ENCODE measurements at places on chromosomes 3 and 15.

GRCh38 chr3:187271582-187271981 is 20.0 kb downstream of the MASP1 start:
- DNase-seq: no peak

DNA sequence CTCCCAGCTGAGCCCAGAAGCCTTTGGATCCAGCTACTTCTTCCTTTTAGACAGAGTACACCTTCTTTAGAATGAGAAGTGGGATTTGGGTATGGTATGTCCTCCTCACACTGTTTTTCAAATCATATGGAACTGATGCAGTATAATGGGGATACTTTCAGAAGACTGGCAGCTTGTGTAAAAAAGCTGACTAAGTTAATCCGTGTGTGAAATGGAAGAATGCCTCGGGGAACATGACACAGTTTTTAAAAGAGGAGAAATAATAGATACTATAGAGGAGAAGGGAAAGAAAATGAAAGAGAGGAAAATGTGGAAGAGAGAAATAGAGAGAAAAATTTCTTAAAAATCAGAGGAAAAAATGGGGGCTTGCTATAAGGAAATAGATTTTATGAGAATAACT is 47.7 kb downstream of the TUSC7 start:
- no peak for DNase-seq

DNA sequence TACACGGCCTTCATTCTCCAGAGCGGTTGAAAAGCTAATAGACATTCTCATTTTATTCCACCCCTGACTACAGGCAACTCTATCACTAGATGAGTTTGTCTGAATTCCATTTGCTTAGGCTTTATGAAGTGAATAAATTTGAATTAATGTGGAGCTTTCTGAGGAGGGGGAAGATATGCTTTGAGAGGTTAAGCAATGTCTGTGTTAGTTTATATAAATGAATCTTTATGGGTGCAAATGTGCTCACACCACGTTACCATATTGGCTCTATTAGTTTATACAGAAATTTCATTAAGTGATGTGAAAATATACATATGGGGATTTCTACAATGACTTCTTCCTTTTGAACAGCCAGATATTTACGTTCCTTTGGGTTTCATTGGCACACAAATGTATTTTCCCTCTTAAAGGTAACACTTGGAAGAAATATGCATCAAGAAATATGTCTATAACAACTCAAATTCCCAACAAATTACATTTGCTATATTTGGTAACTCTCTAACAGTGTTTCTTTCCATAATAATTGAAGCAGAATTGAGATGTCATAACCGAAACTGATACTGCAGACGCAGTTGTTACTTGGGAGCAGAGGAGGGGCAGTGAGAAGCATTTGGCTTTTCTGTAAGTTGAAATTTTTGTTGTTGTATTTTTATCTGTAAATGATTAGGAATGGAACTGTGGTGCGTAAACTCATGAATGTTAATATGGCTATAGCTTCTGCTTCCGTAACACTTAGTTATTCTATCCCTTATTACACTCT is 359.4 kb downstream of the CACNA2D3 start:
- no peak for DNase-seq

- DNase-seq: no peak
Observed at GRCh38 chr15:68434021-68434420, 2.1 kb upstream of the ITGA11 start.

DNA sequence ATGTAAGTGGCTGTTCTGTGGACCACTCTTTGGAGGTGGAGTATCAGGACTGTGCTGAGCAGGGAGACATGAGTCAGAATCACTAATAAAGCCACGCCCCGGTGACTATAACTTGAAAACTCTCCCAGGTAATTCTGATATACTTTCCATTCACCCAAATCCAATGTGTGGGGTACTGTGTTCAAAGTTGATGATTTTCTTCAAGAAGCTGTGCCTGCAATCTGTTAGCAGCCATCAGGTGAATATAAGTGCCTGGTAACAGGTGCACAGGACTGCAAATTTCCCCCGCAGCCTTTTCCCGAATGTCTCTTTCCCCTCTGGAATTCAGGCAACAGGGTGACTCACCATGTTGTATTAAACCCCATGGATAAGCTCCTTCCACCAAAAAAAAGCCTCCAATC is 17.0 kb downstream of the MAGI1 start:
- DNase-seq: no peak

GRCh38 chr3:50616003-50616769 is 765 bp upstream of the MAPKAPK3 start:
- peak; percentile 85 for DNase-seq

DNA sequence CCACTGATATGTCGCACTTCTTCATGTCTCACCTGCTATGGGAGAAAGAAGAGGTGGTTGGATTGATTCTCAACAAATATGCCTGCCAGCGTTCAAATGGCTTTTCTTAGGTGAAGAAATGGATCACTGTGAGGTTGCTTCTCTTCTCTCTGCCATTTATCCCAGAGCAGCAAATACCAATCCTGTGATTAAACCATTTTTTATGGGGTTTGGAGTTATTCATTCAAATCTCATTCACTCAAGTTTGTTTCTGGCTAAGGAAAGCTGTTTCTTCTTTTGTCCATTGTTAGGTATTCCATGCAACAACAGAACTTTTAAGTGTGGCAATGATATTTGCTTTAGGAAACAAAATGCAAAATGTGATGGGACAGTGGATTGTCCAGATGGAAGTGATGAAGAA is 12.2 kb upstream of the C3orf52 start:
- DNase-seq: no peak

- peak; percentile 66 for DNase-seq
Observed at GRCh38 chr15:31472636-31473384, 146.2 kb downstream of the KLF13 start.

DNA sequence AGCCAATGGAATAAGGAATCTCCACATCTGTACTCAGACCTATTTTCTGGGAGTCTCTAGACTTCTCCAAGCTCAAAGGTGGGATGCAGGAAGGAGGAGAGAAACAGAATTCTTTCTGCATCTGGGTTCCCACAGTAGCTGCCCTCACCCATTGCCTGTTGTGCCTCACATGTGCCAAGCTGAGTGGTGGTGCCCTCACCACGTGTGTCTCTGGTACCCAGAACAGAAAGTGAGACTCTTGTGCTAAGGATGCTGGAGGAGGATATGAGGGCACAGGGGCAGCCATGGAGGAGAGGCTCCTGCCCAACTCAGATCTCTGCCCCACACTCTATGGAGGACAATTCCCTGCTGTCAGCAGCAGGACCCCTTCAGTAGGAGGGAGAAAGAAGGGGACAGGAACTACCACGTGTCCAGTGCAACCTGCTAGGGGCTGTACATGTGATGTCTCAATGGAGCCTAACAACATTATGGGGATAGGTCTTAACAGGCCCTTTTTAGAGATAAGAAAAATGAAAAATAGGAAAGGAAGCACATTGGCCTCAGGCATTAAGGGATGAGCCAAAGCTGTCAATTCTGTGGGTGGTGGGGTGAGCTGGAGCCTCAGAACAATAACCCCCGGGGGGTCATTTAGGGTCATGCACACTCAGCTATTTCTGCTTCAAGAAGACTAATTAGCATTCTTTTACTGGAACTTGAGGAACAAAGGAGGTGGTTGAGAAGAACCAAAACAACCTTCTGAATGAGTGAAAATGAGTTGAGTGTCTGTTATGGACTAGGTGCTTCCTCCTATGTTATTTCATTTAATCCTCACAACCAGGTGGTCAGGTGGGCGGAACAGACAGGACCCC is 16.3 kb upstream of the NOX5 start:
- no peak for DNase-seq

DNA sequence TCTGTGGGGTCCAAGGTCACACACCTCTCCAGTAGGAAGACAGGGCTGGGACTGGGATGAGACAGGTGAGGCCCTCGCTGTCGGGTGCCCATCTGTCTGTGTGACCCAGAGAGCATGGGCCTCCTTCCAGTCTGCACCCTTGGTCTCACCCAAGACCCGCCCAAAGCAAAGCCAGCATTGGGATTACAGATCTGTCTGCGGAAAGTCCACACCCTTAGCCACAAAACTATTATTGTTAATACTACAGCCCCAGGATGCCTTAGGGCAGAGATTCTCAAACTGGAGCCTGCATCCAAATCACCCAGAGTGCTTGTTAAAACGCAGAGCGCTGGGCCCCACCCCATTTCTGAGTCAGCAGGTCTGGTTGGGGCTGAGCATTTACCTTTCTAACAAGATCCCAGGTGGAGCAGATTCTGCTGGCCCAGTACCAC is 58.5 kb upstream of the ZNF148 start:
- DNase-seq: no peak

DNA sequence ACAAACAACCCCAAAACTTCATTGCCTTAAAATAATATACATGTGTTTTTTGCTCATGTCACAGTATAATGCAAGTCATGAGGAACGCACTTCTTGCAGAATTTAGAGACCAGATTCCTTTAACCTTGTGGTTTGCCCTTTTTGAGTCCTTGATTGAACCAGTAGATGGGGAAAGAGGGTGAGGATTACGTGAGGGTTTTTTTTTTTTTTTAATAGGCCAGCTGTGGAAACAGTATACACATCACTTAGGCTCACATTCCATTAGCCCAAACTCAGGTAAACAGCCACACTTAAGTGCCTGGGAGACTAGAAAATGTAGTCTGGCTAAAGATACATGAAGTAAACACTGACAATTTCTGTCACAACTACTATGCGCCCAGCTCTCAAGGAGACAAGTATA is 114.9 kb upstream of the MLF1 start:
- no peak for DNase-seq

DNA sequence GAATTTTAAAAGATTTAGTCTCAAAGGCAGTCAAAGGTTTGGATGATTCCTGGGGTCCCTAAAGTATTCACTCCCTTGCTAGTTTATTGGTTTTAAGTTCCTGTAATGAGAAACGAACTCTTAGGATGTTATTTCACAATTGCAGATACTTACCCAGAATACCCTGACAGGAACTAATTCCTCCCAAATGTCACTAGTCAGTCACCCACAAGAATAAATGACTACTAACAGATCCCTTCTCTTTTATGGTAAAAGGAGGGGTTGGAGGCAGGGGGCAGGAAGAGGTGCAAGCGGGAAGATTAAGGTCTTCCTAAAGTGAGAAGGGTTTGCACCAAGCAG is 174.2 kb upstream of the SLC2A2 start:
- no peak for DNase-seq

- peak; percentile 23 for DNase-seq
Observed at GRCh38 chr15:85030301-85030929, 48.8 kb downstream of the PDE8A start.

GRCh38 chr15:89629829-89630228 is 25.4 kb downstream of the KIF7 start:
- no peak for DNase-seq

DNA sequence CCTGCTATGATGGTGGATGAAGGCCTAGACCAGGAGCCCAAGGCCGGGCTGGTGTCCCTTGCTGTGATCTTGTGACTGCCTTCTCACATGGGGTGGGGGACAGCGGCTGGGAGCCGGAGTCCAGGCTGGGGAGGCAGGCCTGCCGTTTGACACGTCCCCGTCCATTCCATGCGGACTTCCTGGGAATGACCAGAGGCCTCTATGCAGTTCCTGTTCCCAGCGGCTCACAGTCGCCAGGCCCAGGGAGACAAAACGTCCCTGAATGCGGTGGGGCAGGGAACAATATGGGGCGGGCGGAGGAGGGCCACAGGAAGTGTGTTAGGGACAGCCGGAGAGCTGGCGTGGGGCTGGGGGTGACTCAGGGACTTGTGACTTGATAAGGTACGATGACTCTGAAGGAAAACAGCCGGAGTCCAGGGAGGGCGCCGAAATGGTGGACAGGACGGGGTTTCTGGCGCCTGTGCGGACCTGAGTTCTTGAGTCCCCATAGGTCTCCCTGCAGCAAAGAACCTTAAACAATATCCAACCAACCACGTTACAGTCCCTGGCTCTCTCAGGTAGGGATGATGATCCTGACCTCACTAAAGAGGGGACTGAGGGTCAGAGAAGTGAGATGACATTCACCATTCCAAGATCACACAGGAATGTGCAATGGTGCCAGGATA is 40.5 kb upstream of the SMAD6 start:
- DNase-seq: no peak

DNA sequence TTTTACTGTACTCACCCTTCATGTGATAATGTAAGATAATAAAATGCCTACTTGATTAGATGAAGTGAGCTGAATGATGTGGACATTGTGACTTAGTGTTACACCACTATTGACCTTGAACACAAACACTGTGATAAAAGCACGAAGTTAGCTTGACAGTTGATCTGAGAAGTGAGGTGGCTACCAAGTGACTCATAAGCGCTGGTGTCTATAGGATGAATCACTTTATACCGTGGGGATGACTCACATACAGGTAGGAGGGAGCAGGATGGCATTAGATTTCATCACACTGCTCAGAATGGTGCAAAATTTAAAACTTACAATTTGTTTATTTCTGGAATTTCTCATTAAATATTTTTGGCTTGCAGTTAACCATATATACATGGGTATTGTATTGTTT is 174.7 kb upstream of the CNTN3 start:
- DNase-seq: no peak

DNA sequence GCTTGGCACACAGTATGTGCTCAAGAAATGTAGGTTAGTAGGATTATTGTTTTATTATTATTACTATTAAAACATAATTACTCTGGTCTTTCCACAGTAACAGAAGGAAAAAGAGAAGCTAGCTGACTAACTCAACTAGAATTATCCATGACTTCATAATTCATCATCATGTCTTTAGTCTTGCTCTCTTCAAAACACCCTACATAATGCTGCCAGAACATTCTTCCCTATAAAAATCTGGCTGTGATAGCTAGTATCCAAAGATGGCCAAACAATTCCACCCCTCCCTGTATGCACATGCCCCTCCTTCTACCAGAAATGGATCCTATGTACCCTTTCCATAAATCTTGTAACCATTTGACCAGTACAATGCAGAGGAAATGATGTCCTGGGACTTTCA is 48.8 kb upstream of the SRGAP3 start:
- no peak for DNase-seq

- DNase-seq: no peak
Observed at GRCh38 chr15:90953947-90954711, 555 bp upstream of the RCCD1 start.

- no peak for DNase-seq
Observed at GRCh38 chr3:183489455-183490210, 61.2 kb upstream of the MCF2L2 start.

DNA sequence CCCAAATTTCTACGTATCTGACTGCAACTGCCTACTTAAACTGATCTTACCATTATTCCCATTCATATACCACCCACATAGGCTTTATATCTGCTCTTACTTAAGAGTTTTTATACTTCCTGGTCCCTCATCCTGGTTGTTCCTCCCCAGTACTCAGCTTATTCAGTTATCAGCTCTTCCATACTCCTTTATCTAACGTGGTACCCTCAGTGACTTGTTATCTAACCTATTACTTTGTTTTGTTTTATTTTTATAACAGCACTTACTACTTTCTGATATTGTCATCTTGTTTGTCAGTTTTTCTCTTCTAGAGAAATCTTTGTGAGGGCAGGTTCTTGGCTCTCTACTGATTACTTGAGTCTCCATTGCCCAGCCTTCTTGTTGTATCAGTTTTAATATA is 100.6 kb downstream of the ZNF609 start:
- DNase-seq: no peak

- no peak for DNase-seq
Observed at GRCh38 chr15:74727727-74728126, 2.4 kb upstream of the CYP1A1 start.

- DNase-seq: no peak
Observed at GRCh38 chr3:171380711-171381425, 79.3 kb downstream of the TNIK start.
